ENCODE measurements at places on chromosomes 6 and 20.

DNA sequence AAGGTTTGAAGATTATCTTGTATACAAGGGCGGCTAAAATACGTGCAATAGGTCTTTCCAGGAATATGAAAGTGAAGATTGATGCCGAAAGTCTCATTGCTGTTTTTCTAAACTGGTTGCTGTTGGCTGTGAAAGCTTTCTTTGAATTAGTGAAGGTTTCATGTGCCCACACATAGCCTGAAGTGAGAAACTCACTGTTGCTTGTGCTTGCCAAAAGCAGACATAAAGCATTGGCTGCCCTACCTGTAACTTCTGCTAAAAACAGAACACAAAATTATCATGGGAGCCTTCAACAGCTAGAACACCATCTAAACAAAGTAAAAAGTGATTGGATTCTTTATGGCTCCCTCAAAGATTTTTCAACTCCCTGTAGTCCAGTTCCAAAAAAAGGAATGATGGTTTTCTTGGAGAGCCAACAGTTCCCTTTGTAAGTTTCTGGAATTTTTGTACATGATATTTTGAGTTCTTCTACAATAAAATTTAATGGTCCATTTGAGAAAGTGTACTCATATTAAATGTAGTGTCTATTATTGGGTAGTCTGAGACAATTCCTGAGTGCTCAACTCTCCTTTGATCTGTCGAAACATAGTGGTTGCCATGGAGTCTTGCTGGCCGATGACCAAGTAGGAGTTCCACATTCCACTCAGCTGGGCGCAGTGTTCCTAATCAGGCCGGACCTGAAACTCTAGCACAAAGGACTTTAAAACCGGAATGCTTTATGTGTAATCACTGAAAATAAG lies 68.5 kb downstream of the PLEKHG1 start:
- no peaks in the 10 kb centered on the region for H3K4me1 ChIP-seq
- H3K27ac ChIP-seq, result no peak overlapping the region
- H3K27me3 ChIP-seq, result peaks cover 2% of the 10 kb centered on the region
- H3K4me3 ChIP-seq, result no peak overlapping the region

DNA sequence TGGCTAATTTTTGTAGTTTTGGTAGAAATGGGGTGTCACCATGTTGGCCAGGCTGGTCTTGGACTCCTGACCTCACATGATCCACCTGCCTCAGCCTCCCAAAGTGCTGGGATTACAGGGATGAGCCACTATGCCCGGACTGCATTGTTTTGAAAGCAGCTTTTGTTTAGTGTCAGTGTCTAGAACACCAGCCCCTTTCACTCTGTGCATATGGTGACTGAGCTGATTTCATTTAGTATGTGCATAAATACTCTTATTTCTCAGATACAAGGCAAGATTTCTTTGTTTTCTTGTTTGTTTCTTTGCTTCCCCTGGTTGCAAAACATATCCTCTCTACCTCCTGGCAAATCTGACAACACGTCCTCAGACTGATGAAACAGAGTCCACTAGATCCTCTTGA lies 152.8 kb upstream of the CHD6 start:
- no peaks in the 10 kb centered on the region for H3K36me3 ChIP-seq
- peaks cover 7% of the 10 kb centered on the region for H3K27me3 ChIP-seq
- H3K4me1 ChIP-seq, result no peaks in the 10 kb centered on the region
- H3K4me3 ChIP-seq, result no peak overlapping the region
- no peak for DNase-seq

DNA sequence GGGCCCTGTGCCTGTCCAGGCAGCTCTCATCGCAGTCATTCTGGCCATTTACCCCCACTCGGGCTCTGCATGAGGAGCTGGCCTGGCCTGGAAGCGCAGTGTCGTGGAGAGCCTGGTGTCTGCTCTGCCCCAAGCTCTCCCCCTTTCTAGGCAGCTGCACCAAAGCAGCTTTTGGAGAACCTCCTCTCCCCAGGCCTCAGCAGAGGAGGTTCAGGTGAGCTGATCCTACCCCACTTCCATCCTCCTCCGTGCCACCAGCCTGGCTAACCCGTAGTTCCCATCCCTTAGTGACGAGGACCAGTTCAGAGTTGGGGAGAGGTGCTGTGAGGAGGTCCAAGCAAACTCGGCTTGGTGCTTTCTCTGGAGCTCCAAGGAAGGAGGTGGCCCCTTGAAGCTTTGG lies 30.5 kb upstream of the PHACTR3 start:
- DNase-seq, result no peak
- H3K36me3 ChIP-seq, result no peaks in the 10 kb centered on the region
- H3K27me3 ChIP-seq, result peaks cover 2% of the 10 kb centered on the region
- H3K27ac ChIP-seq, result no peak overlapping the region
- H3K4me1 ChIP-seq, result no peaks in the 10 kb centered on the region
- no peak overlapping the region for H3K4me3 ChIP-seq

- H3K27me3 ChIP-seq, result no peaks in the 10 kb centered on the region
- H3K36me3 ChIP-seq, result no peaks in the 10 kb centered on the region
- DNase-seq, result no peak
- no peaks in the 10 kb centered on the region for H3K4me1 ChIP-seq
- H3K27ac ChIP-seq, result no peak overlapping the region
- H3K4me3 ChIP-seq, result no peak overlapping the region
Observed at GRCh38 chr6:101413773-101414172, 20.3 kb downstream of the GRIK2 start.

- no peak overlapping the region for H3K4me3 ChIP-seq
- no peak overlapping the region for H3K27ac ChIP-seq
- no peaks in the 10 kb centered on the region for H3K4me1 ChIP-seq
- H3K27me3 ChIP-seq, result no peaks in the 10 kb centered on the region
- DNase-seq, result no peak
Observed at GRCh38 chr6:116714296-116714695, 33.3 kb downstream of the KPNA5 start.
